Renal cortical epithelial cell (primary cell): ENCODE measurements at places on chromosomes 12 and 14.

- peak; percentile 25 for DNase-seq
Measured at GRCh38 chr14:68841016-68841809, 48.3 kb upstream of the ZFP36L1 start.

GRCh38 chr14:60035177-60035576, 56.5 kb upstream of the PCNX4 start:
- DNase-seq = no peak

DNA sequence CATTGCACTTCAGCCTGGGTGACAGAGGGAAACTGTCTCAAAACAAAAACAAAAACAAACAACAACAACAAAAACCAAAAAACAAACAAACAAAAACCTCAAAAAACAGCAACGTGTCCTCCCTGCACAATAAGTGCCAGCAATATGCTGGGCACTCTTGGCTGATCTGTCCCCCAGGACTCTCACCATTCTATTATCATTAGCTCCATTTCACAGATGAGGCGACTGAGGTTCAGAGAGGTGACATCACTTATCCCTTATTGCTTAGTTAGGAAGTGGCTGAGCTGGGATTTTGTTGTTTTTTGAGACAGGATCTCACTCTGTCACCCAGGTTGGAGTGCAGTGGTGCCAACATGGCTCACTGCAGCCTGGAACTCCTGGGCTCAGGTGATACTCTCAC, 33.0 kb upstream of the CCDC63 start:
- no peak for DNase-seq

- DNase-seq = peak; percentile 20
Measured at GRCh38 chr14:93089521-93090269, 26.0 kb downstream of the ITPK1 start.

GRCh38 chr12:41968599-41968998, 176.1 kb downstream of the GXYLT1 start:
- no peak for DNase-seq

DNA sequence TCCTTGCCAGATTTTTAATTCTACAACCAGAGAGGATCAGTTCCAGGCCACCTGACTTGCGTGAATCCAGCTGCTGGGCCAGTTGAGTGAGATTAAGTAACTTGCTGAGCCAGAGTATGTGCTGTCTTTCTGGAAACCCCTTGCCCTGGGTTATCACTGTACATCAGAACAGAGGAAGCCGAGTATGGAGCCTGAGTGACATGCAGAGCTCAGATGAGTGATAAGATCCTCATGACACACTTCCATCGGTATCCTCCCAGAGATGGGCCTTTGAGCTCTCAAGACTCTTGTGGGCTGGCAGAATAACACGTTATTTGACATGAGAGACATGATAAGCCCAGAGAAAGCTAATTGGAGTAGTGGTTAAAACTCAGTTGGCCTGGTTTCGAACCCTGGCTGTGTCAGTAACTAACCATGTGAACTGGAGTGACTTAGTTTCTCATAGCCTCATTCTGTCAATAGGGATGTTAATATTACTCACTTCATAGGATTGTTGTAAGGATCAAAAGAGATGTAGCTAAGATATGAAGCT, 388.1 kb downstream of the ZFP36L1 start:
- DNase-seq = no peak

DNA sequence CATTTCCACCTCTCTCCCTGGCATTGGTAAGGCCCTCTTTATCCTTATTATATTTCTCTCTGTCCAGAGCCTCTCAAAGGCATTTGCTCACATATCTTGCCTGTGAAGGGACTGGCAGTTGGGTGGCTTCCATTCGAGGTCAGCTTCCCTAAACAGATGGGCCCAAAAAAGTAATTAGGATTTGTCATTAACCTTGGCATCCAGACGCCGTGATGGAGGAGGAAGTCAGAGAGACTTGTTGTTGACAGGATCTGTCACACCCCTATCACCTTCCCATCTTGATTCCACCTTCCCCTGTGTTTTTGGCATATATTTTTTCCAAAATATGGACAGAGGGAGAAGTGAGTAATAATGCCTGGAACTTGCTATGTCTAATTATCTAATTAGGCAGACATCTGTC, 54.0 kb upstream of the OAS1 start:
- DNase-seq = no peak

DNA sequence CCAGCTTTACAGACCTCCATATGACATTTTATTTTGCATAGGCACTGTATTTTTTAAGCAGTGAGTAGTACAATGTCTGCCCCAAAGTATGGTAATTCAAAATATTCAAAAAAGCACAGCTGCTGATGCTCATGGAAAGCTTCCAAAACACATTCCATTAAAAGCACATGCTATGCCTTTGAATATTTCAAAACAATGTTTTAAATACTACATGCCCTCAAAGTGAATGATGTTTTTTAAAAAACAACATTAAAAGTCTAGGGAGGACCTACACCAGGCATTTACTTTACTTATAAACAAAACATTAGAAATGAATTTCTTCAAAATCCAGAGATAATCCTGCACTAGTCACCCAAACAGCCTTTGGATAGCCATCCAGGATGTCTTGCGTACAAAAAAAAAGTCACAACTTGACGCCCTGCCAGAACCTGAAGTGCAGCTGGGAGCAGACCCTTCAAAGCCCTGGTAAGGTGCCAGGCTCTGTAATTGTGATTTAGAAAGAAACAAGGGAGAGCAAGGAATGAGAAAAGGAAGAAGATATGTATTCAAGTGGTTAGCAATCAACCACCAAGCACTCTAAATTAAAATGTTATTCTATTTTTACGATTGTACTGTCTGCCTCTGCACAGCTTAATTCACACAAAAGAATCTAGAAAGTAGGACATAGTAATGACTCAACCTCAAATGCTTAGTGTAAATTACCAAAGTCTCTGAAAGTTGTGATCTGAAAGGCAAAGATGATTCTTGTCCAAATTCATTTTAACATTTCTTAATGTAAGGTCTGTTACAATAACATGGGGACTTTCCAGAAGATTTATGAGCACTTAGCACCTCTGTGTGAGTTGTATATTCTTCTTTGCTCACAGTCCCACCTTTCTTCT, 31.9 kb downstream of the CEP83 start:
- DNase-seq = peak; percentile 34

GRCh38 chr12:27564612-27565213, 40.7 kb downstream of the PPFIBP1 start:
- DNase-seq = peak; percentile 45

DNA sequence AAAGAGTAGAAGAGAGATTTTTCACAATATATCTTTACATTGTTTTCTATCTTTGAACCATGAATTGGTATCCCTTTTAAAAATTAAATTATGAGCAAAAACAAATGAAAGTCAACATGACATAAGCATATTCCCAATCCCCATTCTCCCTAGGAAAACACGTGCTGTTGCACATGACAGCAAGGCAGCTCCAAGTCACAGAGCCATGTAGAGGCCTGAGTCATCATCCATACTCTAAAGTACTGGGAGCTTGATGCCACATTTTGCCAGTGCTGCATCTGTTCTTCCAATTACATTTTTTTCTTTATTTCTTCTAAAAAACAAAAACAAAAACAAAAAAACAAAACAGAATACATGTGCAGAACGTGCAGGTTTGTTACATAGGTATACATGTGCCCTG, 115.2 kb downstream of the ITPR2 start:
- DNase-seq = no peak

- DNase-seq = peak; percentile 45
Measured at GRCh38 chr12:64028541-64028940, 184.0 kb downstream of the SRGAP1 start.

DNA sequence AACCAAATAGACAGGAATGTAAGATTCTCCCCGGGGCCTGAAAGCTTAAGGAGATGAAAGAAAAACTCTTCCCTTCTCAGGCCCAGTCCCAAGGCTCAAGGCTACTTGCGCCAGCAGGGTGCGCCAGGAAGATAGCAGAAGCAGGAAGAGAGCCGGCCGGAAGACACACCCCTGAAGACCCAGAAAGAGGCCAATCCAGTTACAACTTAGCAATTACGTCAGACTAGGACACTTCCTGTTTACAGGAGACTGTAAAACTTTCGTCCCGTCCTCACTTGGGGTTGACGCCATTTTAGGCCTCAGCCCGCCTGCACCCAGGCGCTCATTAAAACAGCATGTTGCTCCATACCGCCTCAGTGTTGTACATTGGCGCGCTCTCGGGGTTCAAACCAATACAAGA, 9.4 kb downstream of the COX16 start:
- DNase-seq = no peak

DNA sequence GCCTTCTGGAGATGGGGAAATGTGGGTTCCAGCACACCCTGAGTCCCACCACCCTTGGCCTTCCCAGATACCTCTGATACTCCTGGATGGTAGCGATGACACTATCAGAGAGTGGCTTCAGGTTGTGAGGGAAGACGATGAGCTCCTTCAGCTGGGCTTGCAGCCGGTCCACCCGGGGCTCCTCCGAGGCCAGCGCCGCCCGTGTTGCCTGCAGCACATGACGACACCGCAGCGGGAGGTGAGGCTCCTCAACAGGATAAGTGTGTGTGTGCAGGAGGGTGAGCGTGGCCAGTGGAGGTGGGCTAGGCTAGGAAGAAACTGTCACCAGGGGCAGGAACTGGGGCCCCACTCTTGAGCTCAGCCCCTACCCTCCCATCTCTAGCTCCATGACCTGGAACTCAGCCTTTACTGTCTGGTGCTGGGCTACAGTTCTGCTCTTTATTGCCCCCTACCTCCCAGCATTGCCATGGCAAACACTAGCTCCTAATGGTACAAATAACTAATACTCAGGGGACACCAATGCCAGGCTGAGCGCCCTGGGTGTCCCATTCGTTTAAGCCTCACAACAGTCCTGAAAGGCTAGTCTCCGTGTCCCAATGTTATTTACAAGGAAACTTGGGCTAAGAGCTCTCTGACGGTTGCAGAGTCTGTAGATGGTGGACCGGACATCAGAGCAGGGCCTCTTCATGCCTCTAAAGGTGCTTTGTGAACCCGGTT, 64.1 kb downstream of the SYNE3 start:
- DNase-seq = no peak

GRCh38 chr12:50825372-50825838, 17.3 kb upstream of the TMPRSS12 start:
- DNase-seq = peak; percentile 84

- no peak for DNase-seq
Measured at GRCh38 chr12:2934371-2934770, 24.8 kb upstream of the TEAD4 start.

DNA sequence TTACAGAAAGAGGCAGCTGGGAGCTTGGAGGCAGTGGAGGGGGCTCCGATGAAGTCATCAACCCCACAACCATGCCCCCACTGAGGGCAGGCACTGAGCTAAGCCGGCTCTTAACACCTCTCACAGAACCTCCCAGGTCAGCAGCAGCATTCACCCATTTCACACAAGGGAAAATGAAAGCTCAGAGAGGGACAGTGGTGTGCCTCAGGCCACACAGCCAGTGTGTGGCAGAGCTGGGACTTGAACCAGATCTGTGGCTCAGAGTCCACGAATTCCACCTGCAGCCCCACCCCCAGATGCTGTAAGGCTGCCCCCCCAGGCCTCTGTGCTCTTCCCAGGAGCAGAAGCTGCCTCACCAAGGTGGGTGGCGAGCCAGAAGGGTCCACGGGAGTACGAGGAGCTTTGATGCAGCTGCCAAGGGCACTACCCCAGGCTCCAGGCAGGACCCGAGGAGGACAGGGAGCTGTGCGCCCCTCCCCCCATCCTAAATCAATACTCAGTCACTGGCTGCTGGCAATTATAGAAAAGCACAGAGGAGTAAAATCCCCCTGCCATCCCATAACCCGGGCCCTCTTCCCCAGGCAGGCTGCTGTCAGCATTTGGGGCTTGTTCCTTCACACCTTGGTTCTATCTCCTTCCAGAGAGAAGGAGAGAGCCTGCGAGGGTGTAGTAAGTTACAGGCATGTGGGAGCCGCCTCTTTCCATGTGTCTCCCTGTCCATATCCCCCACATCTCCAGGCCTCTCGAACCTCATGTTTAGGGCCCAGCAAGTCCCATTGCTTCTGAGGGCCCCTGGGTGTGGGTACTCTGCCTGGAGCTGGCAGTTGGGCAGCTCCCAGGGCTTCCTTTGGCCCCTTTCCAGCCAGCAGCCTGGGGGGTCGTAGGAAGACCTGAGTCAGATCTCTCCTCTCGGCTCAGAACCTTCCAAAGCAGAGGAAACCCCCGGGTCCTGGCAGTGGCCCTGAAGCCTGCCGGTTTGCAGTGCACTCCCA, 47.6 kb downstream of the FAM222A start:
- DNase-seq = no peak

GRCh38 chr12:98238515-98239130, 276.8 kb upstream of the TMPO start:
- DNase-seq = no peak

DNA sequence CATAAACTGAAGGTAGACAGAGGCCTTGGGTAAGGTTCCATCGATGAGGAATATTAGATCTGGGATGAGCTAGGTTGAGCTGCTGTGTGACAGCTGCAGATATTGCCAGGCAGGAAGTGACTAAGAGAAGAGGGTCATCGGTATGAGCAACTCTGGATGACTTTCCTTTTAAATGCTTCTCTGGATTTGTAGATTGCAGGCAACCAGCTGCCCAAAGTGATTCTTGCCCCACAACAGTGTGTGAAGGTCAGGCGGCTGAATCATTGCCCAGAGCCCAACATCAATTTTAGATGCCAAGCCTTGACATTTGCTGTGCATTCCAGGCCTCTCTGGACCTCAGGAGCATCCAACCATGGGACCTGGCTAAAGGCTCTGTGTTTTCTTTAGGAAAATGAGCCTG, 255.9 kb downstream of the DPF3 start:
- DNase-seq = peak; percentile 85

GRCh38 chr12:52682938-52683574, 2.8 kb upstream of the KRT1 start:
- no peak for DNase-seq

DNA sequence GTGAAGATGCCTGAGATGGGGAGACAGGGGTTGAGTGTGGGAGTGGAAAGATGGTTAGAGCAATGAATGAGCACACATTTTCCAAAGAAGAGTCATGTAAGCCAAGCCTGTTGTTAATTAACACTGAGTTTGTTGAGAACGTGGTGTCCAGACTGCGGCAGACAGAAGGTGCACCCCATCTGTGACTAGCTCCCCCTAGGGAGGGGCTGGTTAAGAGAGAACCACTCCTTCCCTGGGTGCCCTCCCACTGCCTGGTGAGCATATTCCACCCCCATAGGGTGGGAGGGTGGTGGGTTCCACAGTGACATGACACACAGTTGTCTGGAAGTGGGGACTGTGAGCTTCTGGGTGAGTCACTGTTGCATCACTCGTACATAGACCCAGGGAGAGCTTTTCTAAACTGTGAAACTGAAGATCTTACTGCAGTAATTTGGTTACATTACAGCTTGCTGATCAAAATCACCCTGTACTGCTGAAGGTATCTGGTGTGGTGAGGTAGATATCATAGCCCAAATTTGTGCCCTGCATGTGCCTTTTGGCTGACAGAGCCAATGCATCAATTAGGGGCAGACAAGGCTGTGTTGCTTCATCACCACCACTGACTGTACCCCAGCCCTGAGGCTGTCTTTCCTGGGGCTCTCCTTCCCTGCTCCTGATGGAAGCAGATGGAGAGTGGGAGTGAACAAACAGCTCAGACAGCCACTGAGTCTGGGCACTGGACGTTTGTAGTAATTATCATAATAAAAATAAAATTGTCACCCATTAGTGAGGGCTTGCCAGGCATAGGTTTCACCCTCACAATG, 150.9 kb downstream of the EMP1 start:
- peak; percentile 98 for DNase-seq

GRCh38 chr12:121423253-121423652, 23.3 kb downstream of the RNF34 start:
- DNase-seq = no peak

- no peak for DNase-seq
Measured at GRCh38 chr14:95143808-95144620, 13.3 kb downstream of the DICER1 start.
